ENCODE measurements at places on chromosomes 11 and 22.
A peak's percentile ranks its signal among the peaks of the same experiment; 100 is the strongest.

GRCh38 chr11:44561964-44562734 lies 3.3 kb upstream of the CD82 start:
- no peak for DNase-seq

- DNase-seq: peak; percentile 11
These were observed 11.2 kb upstream of the IGLL1 start for GRCh38 chr22:23591201-23591791.

DNA sequence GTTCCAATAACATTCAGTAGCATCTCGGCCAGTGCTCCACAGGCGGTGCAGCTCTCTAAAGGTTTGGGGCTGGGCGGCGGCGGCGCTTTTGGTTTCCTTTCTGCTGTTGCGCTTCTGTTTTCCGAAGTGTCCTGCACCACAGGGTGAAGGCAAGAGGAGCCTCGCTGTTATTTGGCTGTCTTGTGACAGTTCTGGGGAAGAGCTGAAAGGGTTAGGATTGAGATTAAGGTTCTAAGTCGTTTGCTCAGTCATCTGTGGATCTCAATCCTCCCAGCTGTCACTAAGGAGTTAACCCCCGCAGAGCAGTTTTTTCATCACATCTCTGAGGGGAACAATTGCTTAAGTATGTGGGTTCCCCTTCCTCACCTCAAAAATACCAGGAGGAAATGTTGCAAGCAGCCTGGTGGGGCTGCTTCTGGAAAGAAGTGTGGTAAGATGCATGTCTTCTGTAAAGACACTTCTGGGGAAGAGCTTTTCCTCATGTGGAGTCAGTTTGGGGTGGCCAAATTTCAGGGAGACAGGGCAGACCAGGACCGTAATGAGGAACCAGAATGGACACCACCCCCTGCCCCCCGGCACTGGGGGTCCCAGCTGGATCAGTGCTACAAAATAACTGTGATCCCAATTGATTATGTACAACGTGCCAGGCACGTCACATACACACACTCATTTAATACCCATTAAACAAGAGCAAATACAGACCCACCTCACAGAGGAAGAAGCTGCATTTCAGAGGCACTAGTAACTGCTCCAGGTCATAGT lies 14.2 kb downstream of the TMEM121B start:
- no peak for DNase-seq

DNA sequence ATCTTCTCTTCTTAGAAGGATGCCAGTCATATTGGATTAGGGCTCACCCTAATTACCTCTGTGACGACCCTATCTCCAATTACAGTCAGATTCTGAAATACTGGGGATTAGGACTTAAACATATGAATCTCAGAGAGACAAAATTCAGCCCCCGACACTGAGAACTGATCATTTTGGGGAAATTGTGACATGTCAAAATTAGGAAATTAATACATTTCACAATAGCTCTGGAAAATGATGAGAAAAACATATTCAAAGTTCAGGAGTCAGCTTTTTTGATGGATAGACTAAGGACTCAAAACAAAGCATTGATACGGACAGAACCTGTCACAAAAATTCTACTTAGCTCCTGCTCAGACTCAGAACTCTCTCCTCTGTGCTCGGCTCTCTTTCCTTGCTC lies 40.8 kb downstream of the COMMD9 start:
- no peak for DNase-seq

DNA sequence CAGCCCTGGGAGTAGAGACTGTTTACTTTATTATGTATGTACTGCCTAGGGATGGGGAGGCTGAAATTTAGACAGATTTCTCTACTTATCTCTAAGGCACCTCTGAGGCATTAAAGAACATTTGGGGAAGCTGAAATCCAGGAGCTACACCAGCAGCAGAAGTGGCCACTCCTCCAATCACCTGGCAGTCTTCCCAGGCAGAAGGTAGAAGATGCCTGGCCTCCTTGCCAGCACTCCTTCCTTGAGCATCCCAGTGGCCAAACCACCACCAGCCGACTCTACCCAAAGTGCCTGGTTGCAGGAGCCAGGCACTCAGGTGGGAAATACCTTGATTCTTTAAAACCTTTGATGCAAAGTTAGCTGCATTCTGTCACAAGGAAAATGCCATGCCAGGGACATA lies 1.9 kb upstream of the FAT3 start:
- DNase-seq: no peak

- no peak for DNase-seq
These were observed 669 bp upstream of the BCR start for GRCh38 chr22:23179381-23180299.

GRCh38 chr11:127816962-127817361 lies 770.4 kb downstream of the ETS1 start:
- no peak for DNase-seq

- no peak for DNase-seq
These were observed 35.6 kb upstream of the TFIP11 start for GRCh38 chr22:26547837-26548236.

DNA sequence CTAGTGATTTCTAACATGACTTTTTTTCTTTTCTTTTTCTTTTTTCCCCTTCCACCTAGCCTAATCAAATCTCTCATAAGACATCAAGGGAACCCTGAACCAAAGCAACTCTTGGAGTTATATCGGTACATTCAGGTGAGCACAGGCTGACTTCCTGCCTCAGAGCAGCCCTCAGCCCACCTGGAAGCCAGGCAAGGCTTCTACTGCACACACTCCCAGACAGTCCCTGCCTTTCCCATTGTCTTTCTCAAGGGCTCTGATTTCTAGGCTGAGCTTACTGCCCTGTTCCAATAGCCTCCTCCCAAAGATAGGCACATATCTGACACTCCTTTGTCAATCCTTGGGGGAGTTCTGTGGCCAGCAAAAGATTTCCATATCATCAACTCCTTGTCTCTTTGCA lies 629.5 kb downstream of the NTM start:
- DNase-seq: no peak

Data from stimulated activated CD8-positive, alpha-beta memory T cell treated with anti-CD3 and anti-CD28 coated beads, Interleukin-7, amount 100 ng/mL, for 48 hours (primary cell).